ENCODE measurements at places on chromosomes 12 and 14.

DNA sequence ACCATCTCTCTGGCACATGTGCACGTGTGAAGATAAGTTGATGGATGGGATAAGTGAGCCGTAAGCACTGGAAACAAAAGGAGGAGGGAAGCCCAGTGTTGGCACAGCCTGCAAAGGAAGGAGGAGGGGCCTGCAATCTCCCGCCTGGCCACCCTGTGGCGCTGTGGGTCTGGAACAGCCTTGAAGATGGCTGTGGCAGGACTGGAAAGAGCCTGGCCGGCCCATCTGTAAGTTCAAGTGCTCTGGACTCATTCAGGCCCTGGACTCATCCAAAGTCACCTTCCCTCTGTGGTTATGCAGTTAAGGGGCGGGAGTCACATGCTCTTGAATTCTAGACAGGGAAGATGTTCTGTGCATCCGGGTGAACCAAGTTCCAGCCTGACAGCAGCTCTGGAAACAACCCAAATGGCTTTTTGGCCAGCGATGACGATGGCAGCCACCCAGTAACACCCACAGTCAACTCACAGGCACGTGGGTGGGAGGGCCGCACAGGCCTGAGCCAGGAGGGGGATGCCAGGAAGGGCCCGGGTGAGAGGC is 50.4 kb downstream of the CHGA start:
- no peak for DNase-seq

- no peak for DNase-seq
Observed at GRCh38 chr14:103130017-103130764, 6.9 kb downstream of the TNFAIP2 start.

DNA sequence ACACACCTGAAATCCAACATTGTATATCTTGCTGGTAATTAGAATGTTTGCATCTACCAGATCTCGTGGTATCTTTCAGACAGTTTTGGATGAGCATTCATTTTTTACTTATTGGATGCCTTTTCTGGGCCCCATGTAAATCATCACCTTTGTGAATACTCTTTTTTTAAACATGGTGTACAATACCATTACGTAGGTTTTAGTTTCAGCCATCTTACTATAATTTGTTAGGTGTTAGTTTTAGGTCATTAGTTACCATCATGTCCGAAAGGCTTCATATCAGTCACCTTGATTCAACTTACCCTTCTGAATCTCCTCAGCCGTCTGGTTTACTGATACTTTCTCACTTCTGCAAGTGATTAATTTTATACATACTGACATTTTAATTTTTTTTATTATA is 5.3 kb downstream of the EIF2S1 start:
- no peak for DNase-seq

DNA sequence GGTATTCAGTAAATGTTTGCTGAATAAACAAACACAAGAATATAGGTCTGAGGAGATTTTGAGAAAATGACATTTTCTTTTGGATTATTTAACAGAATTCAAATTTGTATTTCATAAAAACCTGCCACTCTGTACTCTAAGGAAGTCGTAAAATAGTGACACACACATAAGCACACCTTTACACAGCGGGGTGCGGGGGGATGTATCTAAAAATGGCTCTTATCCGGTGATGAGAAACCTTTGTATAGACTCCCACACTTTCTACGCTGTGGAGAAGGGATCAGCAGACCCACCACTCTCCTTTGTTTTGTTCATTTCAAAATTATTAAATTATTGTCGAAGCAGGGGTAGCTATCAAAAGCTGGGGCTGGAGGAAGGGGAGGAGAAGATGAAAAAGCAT is 58.0 kb downstream of the PEBP1 start:
- DNase-seq = no peak

DNA sequence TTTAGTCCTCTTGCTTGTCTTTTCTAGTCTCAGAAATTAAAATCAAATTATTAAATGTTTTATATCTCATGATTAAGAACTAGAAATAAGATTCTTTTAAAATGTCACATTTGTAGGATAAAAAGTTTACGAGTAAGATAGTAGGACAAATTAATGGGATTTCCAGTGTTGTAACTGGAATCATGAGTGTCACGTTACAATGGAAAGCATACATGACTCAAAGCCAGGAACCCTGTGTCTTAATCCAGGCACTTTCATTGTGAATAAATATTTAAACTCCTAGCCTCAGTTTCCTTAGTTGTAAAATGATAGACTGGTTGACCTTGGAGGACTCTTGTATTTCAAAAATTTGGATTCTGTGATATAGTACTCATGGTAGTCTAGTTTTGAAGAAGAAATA is 84.9 kb downstream of the MIA2 start:
- DNase-seq = no peak

All from stimulated activated CD4-positive, alpha-beta T cell treated with anti-CD3 and anti-CD28 coated beads, Interleukin-1b, Interleukin-23, amount 100 ng/mL, for 1 hour (primary cell).